ENCODE measurements at places on chromosomes 2 and 18.

- no peak for DNase-seq
These were observed 86.8 kb downstream of the ERBB4 start for GRCh38 chr2:212451786-212452231.

DNA sequence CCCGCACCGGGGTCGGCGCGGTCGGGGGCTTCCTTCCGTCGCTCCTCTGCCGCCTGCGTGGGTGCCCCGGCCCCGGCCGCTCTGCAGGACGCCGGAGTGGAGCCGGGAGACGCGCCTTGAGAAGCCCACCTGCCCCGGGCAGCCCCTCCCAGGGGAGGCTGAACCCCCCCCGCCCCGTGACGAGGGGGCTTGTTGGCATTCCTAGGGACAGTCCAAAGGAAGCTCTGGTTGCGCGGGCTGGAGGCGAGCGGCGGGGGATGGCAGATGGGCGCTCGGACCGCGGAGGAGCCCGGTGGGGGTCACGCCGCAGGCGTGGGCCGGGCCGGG is 133.5 kb upstream of the MGAT5 start:
- no peak for DNase-seq

DNA sequence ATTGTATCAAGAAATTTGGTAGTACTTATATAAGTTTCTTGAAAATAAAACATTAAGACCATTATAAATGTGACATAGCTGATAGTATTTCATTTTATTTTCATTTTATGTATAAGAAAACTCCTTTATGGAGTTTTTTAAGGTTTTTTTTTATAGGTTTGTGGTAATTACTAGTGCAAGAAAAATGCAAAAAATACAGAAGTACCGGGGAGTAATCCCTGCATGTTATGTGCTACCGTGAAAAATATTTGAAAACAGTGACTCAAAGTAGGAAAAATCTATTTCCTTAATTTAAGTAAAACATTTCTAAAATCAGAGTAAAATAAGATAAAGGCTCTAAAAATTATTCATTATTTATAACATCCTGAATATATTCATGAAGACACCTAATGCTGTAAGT is 21.6 kb downstream of the ZSWIM2 start:
- DNase-seq: no peak

- no peak for DNase-seq
These were observed 40.3 kb downstream of the GPR155 start for GRCh38 chr2:174446531-174446930.

GRCh38 chr2:82853299-82853698 is 1605.8 kb downstream of the SUCLG1 start:
- no peak for DNase-seq

DNA sequence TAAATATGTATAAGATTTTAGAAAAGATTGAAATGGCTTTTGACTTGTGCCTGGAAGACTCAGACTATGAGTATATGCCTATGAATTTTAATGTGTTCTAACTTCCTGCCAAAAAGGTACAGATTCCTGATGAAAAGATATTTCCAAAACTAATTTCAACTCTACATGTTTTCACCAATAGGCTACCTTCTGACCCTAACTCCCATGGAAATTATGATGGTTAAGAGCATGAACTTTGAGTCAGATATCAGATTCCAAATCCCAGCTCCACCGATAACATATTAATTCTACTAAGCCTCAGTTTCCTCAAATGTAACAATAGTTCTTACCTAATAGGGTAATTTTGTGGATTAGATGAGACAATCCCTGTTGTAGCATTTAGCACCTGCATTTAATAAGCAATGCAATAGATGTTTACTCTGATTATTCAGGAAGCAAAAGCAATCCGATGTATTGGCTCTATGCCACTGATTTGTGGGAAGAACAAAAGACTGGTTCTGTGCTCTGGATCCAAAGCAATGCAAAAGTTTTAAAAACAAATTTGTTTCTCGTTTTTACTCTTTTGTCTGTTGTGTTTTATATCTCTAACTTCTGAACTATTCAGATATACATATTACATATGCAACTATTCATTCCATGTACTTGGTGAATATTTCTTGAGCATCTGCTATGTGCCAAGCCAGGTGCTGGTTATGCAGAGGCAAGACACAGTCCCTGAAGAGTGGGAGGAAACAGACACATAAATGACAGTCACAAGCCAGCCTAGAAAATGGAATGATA is 115.4 kb downstream of the GATA6 start:
- no peak for DNase-seq

DNA sequence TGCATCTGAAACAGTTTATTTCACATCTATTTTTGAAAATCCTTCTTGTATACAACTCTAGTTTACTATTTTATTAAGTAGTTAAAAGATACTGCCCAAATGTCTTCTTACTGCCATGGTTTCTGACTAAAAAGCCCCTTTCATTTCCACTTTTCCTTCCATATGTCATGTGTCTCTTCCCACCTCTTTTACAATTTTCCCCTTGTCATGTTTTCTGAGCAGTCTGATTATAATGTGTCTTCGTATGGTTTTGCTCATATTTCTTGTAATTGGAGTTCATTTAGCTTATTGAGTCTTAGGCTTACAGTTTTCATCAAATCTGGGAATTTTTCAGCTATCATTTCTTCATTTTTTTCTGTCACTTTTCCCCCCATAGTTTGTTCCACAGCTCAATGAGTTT is 813.9 kb upstream of the GYPC start:
- DNase-seq: no peak

DNA sequence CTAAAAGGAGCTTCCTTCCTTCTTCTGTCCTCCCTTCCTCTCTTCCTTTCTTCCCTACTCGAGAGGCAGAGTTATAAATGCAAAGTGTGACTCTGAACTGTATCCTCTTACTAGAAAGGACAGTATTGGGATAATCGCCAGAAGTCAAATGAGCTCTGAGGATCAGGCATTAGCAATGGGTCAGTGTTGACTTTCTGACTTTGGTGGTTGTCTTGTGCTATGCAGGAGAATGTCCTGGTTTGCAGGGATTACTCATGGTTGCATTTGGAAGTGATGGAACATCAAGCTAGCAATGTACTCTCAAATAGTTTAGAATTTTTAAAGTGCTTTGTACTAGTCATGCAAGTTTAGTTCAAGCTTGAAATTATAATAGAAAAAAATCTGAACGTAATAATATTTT is 115.6 kb downstream of the TXNL1 start:
- DNase-seq: no peak

DNA sequence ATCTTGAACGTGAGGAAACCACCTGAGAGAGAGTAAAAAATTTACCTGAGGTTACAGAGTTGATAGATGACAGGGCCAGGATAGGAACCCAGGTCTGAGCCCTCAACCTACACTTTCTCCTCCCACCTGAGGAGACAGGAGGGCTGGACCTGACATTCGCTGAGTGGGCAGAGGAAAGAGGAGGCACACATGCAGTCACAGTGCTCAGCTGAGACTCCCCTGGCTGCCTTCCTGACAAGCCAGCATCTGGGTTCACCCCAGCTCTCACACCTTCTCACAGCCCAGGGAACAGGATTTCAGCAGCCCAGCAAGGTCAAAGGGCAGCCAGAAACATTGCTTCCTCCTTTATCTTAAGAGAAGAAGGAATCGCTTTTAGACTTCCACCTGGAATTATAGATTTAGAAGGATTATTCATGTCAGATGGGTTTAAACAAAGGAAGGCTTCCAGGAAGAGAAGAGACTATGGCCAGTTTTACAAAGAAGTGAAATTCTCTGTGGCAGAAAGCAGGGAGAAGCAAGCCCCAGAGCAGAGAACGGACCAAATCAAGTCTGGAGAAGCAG is 18.1 kb upstream of the PKDCC start:
- DNase-seq: no peak

- no peak for DNase-seq
These were observed 13.3 kb upstream of the PXDN start for GRCh38 chr2:1757567-1757966.

GRCh38 chr2:109171444-109172334 is 42.7 kb downstream of the SH3RF3 start:
- no peak for DNase-seq

GRCh38 chr18:59498506-59499086 is 139.5 kb upstream of the LMAN1 start:
- DNase-seq: no peak

GRCh38 chr18:37534627-37535026 is 31.0 kb downstream of the CELF4 start:
- no peak for DNase-seq

DNA sequence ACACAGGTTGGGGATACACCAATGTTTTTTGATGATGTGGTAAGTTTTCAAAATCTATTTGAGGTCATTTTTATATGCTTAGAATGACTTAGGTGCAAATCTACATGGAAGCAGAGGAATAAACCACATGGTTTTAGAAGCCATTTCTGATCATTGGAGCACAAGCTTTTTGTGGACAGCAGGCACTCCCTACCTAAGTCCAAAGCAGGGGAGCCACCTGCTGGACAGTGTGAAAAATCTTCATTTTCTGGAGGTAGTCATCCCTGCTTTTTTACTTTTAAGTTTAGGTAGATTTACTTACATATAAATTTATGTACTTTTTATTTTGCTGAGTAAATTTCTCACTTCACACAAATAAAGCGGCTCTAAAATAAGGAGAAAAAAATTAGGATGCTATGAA is 323.2 kb downstream of the PLCL1 start:
- DNase-seq: no peak

- peak; percentile 36 for DNase-seq
These were observed 2.3 kb upstream of the ALKAL2 start for GRCh38 chr2:290090-290722.

- peak; percentile 77 for DNase-seq
These were observed 34.8 kb downstream of the LBH start for GRCh38 chr2:30266051-30266621.

DNA sequence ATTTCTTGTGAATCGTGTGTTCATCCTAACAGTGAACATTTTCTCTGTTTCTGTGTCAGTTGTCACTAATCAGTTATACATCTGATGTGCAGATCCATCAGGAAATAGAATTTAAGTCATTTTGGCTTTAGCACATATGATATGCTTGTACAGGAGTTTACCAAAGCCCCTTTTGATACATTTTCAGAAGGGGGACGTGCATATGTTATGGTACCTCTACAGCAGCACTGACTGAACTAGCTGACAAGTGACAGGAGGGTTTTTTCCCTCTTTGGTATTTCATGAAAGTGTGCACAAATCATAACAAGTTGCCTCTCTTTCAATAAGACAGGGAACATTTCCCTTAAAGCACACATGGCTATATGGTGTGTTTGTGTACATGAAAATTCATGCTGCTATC is 536.5 kb downstream of the PLCL1 start:
- no peak for DNase-seq
